Right atrium auricular region (tissue), 2 donors: ENCODE measurements at places on chromosomes 7 and 10. TPM values are rescaled to one million over a fixed set of nuclear protein-coding genes. Genes with fewer than 3 reads are reported as not detected.

The KCTD7 gene
- total RNA-seq, result 10.0 TPM

The GRM3 gene
- not detected for total RNA-seq

The CPA1 gene
- total RNA-seq, result not detected

GRCh38 chr10:111748184-111748583 is 435.4 kb downstream of the GPAM start:
- H3K27ac ChIP-seq, result no peak overlapping the region
- no peaks in the 10 kb centered on the region for H3K4me1 ChIP-seq
- no peaks in the 10 kb centered on the region for H3K36me3 ChIP-seq

The UTF1 gene
- not detected for total RNA-seq

GRCh38 chr7:55432939-55433784 is 68.0 kb downstream of the LANCL2 start:
- H3K4me3 ChIP-seq, result no peak overlapping the region
- no peaks in the 10 kb centered on the region for H3K36me3 ChIP-seq
- no peak for DNase-seq
- H3K27me3 ChIP-seq, result no peaks in the 10 kb centered on the region
- H3K4me1 ChIP-seq, result no peaks in the 10 kb centered on the region

The VSTM2A gene
- not detected for total RNA-seq

The WNT8B gene
- total RNA-seq, result not detected

DNA sequence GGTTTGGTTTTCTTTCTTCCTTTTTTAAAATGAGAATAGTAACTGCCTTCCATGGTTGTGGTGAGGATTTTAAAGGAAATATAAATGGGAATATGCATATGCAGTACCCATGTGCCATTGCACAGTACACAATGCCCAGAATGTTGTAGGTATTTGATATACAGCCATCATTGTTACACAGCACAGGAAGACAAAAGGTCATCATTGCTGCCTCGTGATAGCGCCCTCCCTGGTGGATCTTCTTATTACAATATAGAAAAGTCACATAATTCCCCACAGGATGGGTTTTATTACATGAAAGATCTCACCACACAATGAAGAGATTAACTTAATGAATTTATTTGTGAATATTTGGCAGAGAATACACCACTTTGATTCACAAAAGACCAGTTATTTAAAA is 76.5 kb downstream of the PPP1R17 start:
- no peaks in the 10 kb centered on the region for H3K36me3 ChIP-seq
- no peak overlapping the region for H3K27ac ChIP-seq
- H3K4me1 ChIP-seq, result no peaks in the 10 kb centered on the region
- H3K27me3 ChIP-seq, result no peaks in the 10 kb centered on the region
- no peak for DNase-seq

The CH25H gene
- total RNA-seq, result 0.98 TPM

The FRAT2 gene
- total RNA-seq, result 8.7 TPM

The DOCK1 gene
- total RNA-seq, result 13.0 TPM

DNA sequence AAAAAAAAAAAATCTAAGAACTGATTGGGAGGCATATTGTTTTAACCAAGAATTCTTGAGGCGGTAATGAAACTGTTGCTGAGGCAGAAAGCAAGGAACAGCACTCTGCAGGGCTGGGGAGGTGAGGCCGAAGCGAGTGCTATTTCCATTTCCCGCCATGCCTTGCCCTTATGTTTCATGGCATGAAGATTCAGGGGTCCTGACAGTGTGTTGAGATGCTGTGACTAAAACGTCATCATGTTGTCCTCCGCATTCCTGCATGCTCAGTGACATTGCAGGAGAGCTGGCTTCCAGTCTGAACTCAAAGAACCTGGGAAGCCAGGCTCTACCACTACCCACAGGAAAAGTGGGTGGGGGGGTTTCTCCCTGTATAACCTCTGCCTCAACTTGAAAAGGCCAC is 85.2 kb downstream of the EBF3 start:
- no peaks in the 10 kb centered on the region for H3K36me3 ChIP-seq
- no peak overlapping the region for H3K4me3 ChIP-seq
- H3K27ac ChIP-seq, result no peak overlapping the region
- DNase-seq, result no peak
- H3K27me3 ChIP-seq, result no peaks in the 10 kb centered on the region
